ENCODE measurements at places on chromosomes 6 and 20.

- no peak for DNase-seq
These were observed 217.9 kb upstream of the FOXA2 start for GRCh38 chr20:22802296-22802695.

- DNase-seq, result peak; percentile 14
These were observed 19.7 kb downstream of the SLC22A16 start for GRCh38 chr6:110456694-110457093.

DNA sequence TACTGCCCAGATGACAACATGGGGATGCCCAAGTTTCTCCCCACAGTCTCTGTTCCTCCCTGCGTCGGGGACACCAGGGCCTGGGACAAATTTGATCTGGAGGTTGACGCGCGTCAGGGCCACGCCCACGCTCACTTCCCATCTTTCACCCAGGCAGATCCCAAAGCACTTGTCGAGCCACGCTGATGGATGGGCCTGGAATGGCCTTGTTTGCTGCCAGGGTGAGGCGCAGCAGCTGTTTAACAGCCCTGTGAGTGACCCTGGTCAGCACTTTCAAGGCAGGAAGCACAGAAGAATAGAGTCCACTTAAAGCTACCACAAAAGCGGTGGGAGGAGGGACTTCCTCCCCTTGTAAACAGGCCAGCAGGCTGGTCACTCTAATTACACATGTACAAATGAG, 324.7 kb upstream of the JARID2 start:
- no peak for DNase-seq

GRCh38 chr6:169861431-169862042, 110.1 kb downstream of the ERMARD start:
- no peak for DNase-seq

GRCh38 chr6:6583836-6584235, 4.7 kb upstream of the LY86 start:
- DNase-seq, result peak; percentile 18

DNA sequence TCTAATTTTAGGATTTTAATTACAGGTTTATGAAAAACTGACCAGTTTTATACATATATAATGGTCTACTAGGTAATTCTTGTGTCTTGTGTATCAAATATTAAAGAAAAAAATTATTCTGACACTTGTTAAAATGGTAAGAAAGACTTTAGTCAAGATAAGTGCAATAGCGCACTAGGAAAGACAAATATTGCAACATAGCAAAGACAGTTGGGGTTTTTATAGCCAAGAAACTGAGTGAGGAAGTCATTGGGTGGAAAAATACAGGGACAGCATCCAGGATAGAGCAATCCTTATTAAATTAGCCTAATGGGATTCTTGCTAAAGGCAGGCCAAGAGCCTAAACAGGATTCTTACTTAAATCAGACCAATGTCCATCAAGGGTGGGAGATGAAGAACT, 71.1 kb downstream of the ROS1 start:
- no peak for DNase-seq

DNA sequence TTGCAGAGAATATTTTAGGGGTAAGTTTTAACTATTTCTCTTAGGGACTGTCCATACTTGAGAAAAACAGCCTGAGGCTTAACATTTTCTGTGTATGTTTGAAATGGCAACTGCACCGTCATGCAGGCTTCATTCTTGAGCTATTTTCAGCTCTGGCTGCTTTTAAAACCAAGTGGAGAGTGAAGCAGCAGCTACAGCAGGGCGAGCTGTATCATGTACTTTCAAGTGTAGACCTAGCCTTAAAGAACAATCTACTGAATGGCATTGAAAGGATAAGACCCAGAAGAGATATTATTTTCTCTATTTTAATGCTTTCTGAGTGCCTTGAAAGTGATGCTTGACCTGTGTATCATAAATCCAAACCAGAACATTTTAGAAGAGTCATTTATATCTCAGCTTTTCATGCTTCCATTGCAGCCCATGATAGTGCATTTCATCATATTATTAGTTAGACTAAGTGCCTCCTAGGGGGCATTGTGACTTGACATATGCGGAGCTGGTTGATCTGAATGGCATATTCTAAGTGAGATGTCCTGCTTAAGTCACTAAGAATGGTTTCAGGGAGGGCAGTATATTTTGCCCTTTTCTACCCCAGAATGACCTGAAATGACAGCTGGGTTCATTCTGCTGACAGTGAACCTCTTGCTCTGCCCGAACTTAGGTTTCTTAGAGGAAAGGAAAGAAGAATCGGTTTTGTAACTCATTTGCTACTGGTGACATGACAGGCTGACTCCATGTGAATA, 85.3 kb downstream of the NKAIN2 start:
- DNase-seq, result no peak

DNA sequence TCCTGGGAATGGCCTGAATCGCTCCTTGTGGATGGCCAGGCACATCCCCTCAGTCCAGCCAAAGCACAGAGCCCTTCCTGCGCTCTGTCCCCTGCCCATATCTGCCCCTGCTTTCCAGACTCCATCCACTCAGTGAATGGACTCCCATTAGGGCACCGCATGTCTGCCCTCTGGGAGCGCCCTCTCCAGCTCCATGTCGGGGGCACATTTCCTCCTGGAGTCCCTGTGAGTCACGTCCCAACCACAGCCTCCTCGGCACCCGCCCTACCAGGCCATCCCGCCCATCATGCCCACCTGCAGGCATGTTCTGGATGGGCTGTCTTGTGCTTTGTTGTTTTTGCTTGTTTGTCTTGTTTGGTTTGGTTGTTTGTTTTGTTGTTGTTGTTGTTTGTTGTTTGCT, 96.8 kb downstream of the PSMB1 start:
- DNase-seq, result no peak

DNA sequence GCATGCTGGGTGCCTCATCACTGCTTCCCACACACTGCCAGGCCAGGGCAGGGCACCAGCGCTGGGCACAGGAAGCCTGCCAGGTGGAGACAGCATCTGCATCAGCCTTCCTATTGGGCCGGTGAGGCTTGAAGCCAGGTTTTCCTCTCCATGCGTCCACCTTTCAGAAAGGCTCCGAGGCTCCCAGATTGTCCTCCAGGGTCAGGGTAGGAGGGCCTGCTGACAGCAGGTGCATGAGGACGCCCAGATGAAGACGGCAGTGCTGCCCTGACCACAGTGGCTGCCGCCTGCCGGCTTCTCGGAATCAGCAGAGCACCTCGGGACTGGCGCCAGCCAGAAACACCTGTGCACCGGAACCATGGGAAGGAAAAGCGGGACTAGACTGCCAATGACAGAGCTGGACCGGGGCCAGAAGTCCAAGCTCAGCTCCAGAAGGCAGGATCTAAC, 170.5 kb upstream of the CST7 start:
- DNase-seq, result no peak

DNA sequence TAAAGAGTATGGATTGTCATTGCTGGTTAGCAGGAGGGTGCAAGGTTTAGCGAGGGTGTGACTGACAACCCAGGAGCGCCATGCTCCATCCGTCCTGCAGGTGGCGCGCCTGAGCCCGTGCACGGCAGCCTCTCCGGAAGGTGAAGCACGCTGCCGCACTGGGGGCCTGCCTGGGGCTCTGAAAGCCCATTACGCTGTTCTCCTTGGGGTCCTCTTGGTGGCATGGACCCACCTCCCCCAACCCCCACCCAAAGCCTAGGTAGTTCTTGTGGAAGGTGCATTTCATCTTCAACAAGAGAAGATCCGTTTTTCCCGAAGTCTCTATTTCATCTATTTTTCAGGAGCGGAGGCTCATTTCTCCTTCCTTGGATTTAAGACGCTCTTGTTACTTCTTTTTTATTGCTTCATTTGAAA, 197.4 kb upstream of the KCNG1 start:
- peak; percentile 50 for DNase-seq

DNA sequence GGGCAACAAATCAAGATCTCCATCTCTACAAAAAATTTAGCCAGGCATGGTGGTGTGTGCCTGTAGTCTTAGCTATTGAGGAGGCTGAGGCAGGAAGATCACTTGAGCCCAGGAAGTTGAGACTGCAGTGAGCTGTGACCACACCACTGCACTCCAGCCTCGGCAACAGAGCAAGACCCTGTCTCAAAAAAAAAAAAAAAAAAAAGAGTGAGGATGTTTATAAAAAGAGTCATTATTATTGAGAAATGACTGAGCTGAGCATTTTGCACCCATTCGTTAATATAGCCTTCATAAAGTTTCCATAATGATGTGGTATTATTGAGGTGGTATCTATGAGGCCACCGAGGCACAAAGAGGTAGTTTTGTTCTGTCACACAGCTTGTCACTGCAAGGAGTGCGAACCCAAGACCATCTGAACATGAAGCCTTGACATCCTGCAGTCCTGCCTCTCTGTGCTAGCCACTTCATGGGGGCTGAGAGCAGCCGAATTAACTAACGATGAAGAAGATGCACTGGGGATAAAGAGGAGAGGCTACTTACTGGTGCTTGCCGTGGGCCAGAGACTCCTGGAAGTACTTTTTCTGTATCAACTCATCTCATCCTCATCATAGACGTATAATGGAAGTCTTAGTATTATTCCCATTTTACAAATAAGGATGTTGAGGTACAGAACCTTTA, 175.5 kb downstream of the BCAS1 start:
- no peak for DNase-seq

GRCh38 chr6:113884011-113884410, 26.9 kb downstream of the MARCKS start:
- DNase-seq, result no peak

DNA sequence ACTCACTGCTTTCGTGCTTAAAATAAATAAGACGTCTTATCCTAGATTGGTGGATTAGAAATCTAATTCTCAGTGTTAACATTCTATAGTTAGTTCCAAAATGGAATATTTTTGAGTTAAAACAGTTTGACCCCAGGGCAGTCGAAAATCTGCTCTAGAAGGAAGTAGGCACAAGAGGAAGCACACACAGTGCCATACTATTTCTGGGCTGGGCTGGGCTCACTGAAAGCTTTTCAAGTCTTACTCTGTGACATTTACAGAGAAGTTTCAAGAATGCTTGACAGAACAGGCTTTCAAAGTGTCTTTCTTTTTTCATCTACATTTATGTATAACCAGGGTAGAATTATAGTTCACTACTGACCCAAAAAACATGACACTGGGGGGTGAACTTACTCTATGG, 209.8 kb downstream of the SOD2 start:
- DNase-seq, result no peak

- DNase-seq, result no peak
These were observed 127.8 kb upstream of the MAP3K4 start for GRCh38 chr6:160863782-160864181.

- DNase-seq, result no peak
These were observed 38.2 kb upstream of the PMEPA1 start for GRCh38 chr20:57747861-57748481.

Measured in BE2C (cell line).